ENCODE measurements at places on chromosomes 3 and 15. TPM values are rescaled to one million over a fixed set of nuclear protein-coding genes. Genes with fewer than 3 reads are reported as not detected.

DNA sequence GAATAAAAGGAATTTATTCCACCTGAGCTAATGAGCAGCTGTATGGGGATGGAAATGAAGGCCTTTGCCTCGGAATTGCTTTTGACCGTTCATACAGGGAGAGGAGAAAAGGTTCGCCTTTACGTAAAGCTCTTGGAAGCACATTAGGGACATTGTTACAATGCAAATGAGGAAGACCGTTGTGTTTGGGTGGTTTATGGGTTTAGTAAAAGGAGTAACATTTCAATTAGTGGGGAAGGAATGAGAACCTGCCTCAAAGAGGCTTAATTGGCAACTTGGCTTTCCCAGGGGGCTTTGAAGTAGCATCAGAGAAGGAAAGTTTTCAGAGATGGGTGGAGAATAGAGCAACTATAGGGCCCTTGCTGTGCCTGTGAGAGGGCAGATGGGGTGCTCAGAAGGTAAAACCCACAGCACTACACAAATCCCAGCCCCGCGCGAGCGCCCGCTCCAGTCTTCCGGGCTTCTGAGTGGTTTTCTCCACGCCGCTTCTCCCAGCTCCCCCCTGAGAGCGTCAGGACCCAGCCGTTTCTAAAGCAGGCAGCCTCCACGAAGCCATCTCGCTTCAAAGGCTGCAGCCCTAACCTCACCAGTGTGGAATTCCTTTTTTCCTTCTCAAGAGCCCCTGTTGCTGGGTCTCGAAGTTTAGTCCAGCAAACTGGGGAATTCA, 192.0 kb upstream of the HES1 start:
- DNase-seq, result no peak

DNA sequence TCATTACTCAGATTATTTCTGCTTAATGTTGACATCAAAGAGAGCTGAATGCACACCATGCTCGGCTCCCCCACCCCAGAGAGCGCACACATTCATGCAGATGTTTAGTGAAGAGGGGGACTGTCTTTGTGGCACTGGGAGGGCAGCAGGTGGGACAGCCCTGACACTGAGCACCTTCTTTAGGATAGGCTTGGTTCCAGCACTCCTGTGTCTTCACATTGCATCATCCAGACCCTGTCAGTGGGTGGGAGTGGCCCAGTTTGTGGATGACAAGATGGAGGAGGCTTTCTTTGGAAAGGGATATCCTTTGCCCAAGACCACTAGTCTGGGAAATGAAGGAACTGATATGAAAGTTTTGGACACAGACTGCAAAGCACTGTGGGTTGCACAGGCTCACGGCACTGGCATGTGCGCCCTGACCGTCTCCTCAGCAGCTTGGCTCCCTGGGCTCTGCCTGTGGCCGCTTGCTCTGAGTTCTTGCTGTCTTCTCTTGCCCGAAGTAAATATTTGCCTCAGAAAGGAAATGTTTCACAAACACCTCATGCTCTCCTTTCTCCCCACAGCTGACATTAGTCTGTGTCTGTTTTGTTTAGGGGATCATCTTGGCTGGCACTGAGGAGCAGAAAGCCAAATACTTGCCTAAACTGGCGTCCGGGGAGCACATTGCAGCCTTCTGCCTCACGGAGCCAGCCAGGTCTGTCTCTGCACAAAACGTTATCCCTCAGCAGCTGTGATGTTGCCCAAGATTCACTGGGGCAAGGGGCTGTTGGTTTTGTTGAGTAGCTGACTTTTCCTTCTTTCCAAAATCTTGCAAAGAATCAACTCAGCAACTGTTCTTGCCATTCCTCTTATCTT, 16.6 kb downstream of the ACAD9 start:
- no peak for DNase-seq

DNA sequence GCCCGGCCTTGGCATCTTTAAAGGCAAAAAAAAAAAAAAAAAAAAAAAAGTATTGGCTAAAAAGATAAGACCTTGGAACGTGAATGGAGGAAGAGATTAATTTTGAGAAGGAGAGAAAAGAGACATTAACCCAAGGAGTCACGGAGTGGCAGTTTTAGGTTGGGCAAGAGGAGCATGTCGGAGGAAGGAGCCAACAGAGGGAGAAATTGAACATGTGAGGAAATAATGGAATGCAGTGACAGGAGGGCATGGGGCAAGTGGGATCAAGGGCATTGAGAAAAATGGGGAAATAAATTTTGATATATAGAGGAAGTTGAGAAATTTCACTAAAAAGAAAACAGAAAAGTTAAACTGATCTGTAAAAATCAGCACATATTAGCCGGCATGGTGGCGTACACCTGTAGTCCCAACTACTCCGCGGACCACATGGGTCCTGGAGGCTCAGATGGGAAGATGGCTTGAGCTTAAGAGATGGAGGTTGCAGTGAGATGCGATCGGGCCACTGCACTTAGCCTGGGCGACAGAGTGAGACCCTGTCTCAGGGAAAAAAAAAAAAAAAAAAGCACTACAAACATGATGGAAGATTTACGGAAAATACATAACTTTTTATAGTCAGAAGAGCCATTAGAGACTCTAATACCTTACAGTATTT, 1.2 kb downstream of the HAUS2 start:
- no peak for DNase-seq

- peak; percentile 51 for DNase-seq
Measured at GRCh38 chr3:4976109-4976508, 3.1 kb upstream of the BHLHE40 start.

- peak; percentile 58 for DNase-seq
Measured at GRCh38 chr3:73502609-73503583, 121.8 kb downstream of the PDZRN3 start.

DNA sequence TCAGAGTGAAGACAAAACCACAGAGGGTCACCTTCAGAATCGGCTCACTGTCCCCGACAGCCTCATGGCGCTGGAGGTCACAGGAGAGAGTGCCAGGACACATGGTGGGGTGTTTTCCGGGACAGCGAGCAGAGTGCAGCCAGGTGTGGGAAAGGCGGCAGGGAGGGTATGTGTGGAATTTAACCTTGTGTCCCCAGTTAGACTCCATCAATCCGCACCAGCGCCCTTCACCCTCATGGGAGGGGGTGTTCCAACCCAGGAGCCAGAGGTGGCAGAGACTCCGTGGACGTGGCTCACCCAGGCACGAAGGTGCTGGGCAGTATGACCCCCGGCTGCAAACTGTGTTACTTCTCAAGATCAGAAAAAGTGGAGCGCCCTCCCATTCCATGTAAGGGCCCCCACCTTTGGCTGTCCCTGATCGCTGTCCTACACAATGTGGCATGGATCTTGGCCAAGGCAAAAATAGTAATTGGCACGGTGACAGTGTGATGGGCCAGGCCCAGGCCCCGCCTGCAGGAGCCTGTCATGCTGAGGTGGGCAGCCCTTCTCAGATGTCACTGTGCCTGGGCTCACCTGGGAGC, 190.3 kb downstream of the XXYLT1 start:
- no peak for DNase-seq

GRCh38 chr3:134325706-134326105, 48.5 kb downstream of the AMOTL2 start:
- no peak for DNase-seq

- no peak for DNase-seq
Measured at GRCh38 chr15:77180757-77181156, 109.8 kb upstream of the TSPAN3 start.

GRCh38 chr3:176087066-176087697, 1110.1 kb downstream of the TBL1XR1 start:
- DNase-seq, result no peak

Gene GPR171
- 0.75 TPM for polyA plus RNA-seq

Gene GOLGA6L2
- not detected for polyA plus RNA-seq

Gene COLQ
- 2.5 TPM for polyA plus RNA-seq
